Neuronal stem cell (in vitro differentiated cells): ENCODE measurements at places on chromosomes 6 and 20.

DNA sequence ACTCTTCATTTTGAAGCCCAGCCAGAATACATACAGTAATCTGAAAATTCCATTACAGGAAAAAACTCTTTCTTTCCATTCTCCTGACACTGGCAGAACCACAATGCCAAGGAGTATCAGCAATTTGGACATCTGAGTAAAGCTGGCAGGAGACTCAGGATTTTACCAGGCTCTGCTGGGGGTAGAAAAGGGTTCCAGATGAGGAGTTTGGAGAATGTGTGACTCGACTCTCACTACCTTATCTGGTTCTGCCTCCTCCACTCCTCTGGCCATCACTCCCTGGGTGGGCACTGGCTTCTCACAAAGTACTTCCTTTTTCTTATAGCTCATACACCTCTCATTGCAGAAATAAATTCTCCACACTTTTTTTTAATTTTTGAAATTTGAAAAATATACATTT is 10.6 kb upstream of the WFDC8 start:
- H3K4me3 ChIP-seq, result no peak overlapping the region
- no peak for DNase-seq
- H3K4me1 ChIP-seq, result no peaks in the 10 kb centered on the region
- H3K36me3 ChIP-seq, result no peaks in the 10 kb centered on the region
- no peak overlapping the region for H3K27ac ChIP-seq

DNA sequence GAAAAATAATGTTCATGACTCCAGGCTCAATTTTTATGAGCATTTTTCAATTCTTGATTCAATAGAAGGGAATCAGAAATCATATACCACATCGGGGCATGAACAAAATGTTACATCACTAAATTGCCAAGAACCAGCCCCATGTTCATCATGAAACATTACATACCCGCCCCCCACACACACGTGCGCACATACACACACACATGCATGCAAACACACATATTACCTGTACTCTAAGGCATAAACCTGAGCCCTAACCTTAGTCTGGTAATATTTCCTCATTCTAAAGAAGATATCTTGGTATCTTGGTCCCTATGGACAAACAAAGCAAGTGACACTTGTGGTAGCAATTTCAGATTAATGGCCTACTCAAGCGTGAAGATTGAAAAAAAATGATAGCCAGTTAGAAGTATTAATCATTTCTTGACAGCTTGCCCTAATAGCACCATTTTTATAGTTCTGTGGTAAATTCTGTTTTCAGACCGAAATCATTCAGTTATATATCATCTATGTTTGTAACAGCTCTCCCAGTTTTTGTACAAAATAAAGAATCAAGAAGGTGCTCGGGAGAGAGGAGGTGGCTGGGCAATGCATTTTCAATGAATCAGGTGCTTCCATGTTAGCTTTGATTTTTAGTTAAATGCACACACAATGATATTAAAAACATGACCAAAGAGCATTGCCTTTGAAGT is 95.4 kb upstream of the DOK5 start:
- no peak overlapping the region for H3K4me3 ChIP-seq
- no peak overlapping the region for H3K27ac ChIP-seq
- H3K36me3 ChIP-seq, result no peaks in the 10 kb centered on the region
- DNase-seq, result no peak
- no peaks in the 10 kb centered on the region for H3K4me1 ChIP-seq

DNA sequence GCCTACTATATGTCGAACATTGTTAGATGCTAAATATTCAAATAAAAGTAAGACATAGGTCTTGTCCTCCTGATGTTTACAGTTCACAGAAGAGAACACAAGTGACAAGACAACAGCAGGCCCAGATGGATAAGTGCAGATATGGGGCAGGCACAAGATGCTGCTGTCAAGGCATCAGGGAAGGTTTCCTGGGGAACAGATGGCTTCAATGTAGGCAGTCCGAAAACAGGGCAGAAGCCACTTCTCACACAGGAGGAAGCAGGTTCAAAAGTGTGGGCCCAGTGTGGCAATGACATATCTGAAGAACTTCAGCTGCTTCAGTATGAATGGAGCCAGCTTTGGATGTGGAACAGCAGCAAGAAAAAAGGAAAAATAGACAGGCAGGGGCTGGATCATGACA is 32.5 kb downstream of the HLA-DPB1 start:
- H3K4me3 ChIP-seq, result no peak overlapping the region
- H3K27ac ChIP-seq, result no peak overlapping the region
- H3K36me3 ChIP-seq, result no peaks in the 10 kb centered on the region

- peaks cover 5% of the 10 kb centered on the region for H3K4me1 ChIP-seq
- H3K36me3 ChIP-seq, result no peaks in the 10 kb centered on the region
- no peak overlapping the region for H3K27ac ChIP-seq
- H3K4me3 ChIP-seq, result no peak overlapping the region
- no peak for DNase-seq
- H3K27me3 ChIP-seq, result no peaks in the 10 kb centered on the region
Measured at GRCh38 chr6:1636971-1637871, 27.5 kb downstream of the FOXC1 start.

DNA sequence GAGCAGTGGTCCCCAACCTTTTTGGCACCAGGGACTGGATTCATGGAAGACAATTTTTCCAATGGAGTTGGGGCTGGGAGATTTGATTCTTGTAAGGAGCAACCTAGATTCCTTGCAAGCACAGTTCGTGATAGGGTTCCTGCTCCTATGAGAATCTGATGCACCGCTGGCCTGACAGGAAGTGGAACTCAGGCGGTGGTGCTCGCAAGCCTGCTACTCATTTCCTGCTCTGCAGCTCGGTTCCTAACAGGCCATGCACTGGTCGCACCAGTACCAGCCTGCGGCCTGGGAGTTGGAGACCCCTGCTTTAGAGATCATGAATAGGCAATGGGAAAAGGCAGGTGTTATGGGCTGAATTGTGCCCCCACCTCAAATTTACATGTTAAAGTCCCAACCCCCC is 131.2 kb downstream of the PFDN4 start:
- H3K27me3 ChIP-seq, result no peaks in the 10 kb centered on the region
- no peak for DNase-seq
- H3K27ac ChIP-seq, result no peak overlapping the region
- no peak overlapping the region for H3K4me3 ChIP-seq
- H3K36me3 ChIP-seq, result no peaks in the 10 kb centered on the region

DNA sequence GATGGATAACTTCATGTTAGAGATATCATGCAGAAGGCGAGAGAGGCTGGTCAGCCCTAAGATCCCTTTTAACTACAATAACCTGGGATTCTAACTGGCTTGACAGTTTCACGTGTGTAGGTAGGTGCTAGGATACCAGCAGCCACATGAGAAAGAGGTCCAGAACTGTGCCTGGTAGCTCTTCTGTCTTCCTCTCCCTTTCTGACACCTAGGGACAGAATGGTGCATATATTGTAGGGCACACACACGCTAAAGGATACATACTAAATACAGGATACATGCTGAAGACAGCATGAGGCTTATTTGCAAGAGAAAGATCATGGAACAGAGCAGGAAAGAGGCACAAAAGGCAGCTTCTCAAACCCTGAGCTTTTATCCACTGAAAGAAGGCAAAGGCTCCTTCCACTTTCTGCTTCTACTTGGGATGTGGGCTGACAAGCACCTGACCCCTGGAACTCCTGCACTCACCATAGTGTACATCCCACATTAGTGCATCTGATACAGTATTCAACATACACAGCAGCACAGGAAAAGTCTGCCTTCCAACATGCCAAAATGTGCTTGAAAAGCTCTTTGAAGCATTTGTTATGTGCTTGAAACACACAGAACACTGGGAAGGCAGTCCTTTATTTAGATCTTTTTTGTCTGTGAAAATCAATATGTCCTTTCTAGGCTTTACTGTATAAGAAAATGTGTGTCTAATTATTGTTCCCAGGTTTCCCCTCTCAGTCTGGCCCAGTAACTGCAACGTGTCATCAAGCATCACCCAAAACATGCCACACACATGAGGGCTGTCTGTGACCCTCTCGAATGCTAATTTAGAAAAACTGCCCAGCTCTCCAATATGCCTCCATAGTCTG is 3.2 kb downstream of the SLC22A23 start:
- H3K27ac ChIP-seq, result no peak overlapping the region
- no peak for DNase-seq
- H3K4me3 ChIP-seq, result no peak overlapping the region

GRCh38 chr20:59786801-59787537 is 146.5 kb downstream of the SYCP2 start:
- peaks cover 4% of the 10 kb centered on the region for H3K4me1 ChIP-seq
- DNase-seq, result no peak
- no peaks in the 10 kb centered on the region for H3K36me3 ChIP-seq
- H3K4me3 ChIP-seq, result no peak overlapping the region

DNA sequence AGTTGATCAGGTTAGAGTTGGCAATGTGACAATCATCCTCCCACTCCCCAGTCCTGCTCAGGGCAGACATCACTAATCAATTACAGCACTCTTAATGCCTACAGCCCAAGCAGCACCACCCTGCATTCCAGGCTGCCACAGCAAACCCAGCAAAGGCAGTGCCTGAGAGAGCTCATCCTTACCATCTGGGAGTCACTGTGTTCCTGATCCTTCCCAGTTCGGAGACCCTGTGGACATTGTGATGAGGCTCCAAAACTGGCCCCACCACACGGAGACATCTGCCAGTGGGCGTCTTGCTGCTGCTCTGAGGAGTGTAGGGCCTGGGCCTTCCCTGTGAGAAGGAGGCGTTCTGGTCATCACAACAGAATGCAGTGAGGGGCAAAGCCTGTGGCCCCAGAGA is 216.5 kb upstream of the CST7 start:
- DNase-seq, result no peak
- no peaks in the 10 kb centered on the region for H3K27me3 ChIP-seq
- H3K4me3 ChIP-seq, result no peak overlapping the region
- H3K4me1 ChIP-seq, result no peaks in the 10 kb centered on the region
- no peaks in the 10 kb centered on the region for H3K36me3 ChIP-seq
- H3K27ac ChIP-seq, result no peak overlapping the region

GRCh38 chr6:169648092-169648491 is 53.7 kb downstream of the WDR27 start:
- no peak for DNase-seq
- peaks cover 42% of the 10 kb centered on the region for H3K36me3 ChIP-seq
- H3K27me3 ChIP-seq, result no peaks in the 10 kb centered on the region
- no peak overlapping the region for H3K27ac ChIP-seq
